GM23338 (cell line): ENCODE measurements at places on chromosomes 16 and 17. TPM values are rescaled to one million over a fixed set of nuclear protein-coding genes. Genes with fewer than 3 reads are reported as not detected.

Gene NECAB2
- total RNA-seq: 1.4 and 1.6 TPM in 2 replicates

Gene NETO2
- total RNA-seq: 10.6 and 16.6 TPM in 2 replicates

Gene TBC1D3H
- total RNA-seq: not detected in 2 replicates

Gene HEATR9
- total RNA-seq: not detected in 2 replicates

Gene PRCD
- total RNA-seq: 0.38 and 0.50 TPM in 2 replicates

Gene TEKT5
- 0.19 and 0.52 TPM in 2 replicates for total RNA-seq

Gene SLC25A10
- total RNA-seq: 37.1 and 47.4 TPM in 2 replicates

Gene TOX3
- 13.7 and 15.6 TPM in 2 replicates for total RNA-seq

Gene CEP295NL
- 0.62 and 0.69 TPM in 2 replicates for total RNA-seq

Gene NPW
- 1.9 and 4.5 TPM in 2 replicates for total RNA-seq

Gene EVPLL
- 0.12 and 0.42 TPM in 2 replicates for total RNA-seq

DNA sequence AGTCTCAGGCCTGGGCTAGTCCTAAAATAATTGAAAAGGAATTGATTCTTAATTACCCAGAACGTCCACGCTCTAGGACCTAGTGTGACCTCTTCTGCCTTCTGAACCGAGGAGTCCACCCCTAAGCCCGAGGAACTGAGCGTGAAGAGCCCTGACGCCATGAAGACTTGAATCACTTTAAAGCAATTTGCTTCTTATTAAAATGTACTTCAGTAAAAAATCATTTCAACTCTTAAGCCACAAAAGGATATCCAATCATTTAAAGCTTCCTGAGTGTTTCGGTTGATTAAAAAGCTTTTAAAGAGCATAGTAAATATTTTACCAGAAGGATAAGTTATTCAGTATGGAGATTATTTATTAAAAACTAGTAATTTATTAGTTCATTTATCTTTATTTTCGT is 11.6 kb downstream of the HSBP1 start:
- DNase-seq: no peak

- DNase-seq: peak; percentile 68
These were observed 441 bp downstream of the CMTM4 start for GRCh38 chr16:66695935-66696668.

GRCh38 chr16:35154627-35155026 is 1695.2 kb downstream of the TP53TG3F start:
- DNase-seq: no peak

GRCh38 chr17:32627239-32627996 is 140.6 kb downstream of the CDK5R1 start:
- DNase-seq: peak; percentile 98

DNA sequence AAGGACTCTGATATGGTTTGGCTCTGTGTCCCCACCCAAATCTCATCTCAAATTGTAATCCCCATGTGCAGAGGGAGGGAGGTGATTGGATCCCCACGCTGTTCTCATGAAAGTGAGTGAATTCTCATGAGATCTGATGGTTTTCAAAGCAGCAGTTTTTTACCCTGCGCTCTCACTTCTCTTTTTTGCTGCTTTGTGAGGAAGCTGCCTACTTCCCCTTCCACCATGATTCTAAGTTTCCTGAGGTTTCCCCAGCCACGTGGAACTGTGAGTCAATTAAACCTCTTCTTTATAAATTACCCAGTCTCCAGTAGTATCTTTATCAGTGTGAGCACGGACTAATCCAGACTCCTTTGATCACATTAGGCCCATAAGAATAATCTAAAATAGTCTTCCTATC is 719.7 kb upstream of the CDH8 start:
- no peak for DNase-seq

- no peak for DNase-seq
These were observed 90.3 kb downstream of the GOSR1 start for GRCh38 chr17:30567231-30568116.

- no peak for DNase-seq
These were observed 6.0 kb upstream of the RNF213 start for GRCh38 chr17:80254396-80255251.

GRCh38 chr17:50691550-50692447 is 15.9 kb downstream of the ANKRD40 start:
- no peak for DNase-seq

DNA sequence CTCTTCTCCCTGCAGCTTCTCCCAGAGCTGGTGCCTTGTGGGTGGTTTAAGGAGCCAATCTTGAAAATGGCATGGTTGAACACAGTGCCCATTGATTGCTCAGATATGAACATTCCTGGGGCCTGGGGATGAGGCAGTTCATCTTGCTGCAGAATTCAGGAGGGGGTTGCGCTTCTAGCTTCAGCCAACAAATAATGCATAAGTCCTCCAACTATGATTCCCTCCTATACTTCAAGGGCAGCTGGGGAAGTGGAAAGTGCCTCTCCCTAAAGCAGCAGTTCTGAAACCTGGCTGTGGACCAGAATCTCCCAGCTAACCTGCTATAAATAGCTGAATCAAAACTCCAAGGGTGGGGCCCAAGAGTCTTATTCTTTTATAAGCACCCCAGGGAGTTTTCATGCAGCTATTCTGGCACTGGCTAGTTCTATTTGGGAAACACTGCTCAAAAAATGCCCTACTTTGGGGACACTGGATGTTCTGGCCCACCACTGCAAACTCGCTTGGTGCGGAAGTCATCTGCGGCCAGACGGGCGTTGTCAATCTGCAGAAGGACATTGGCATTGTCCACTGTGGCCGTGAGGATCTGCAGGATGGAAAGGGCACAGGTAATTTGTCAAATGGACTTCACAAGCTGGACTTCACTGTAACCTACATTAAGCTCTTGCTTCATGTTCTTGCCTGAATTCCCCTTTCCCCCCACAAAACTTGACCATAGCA is 130.3 kb downstream of the CCDC144A start:
- DNase-seq: no peak

DNA sequence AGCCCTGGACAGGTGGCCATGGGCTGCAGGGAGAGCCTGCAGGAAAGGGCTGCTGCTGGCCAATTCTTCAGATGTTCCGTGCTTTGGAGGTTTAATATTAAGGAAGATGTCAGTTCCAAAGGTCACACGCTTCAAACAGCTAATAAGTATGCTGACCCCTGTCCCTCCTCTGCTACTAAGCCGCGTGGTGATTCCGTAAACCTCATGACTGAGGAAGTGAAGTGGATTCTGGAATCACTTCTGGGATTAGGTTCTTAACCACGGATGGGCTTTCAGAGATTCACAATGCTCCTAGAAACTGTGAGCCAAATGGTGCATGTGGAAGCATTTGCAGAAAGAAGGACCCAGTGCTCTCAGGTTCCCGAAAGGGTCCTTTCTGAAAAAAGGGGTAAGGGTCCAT is 28.5 kb upstream of the ERN1 start:
- no peak for DNase-seq

- DNase-seq: no peak
These were observed 33.8 kb upstream of the CRISPLD2 start for GRCh38 chr16:84785843-84786581.

DNA sequence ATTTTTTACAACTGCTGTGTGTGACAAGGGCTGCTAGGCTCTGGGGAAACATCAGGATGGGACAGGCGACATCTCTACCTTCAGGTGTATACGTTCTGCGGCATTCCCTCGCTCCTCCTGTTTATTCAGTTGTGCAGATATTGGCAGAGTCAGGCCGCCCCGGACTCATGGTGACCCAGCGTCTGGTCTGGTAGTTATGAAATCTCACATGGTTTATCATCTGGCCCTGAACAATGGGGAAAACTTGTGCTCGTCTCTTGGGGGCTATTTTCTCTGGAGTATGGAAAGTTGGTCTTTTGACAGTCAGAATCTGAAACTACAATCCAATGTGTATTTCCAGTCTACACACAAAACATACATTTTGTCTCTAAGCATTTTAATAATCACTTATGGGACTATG is 3.3 kb downstream of the MARCHF10 start:
- DNase-seq: no peak

DNA sequence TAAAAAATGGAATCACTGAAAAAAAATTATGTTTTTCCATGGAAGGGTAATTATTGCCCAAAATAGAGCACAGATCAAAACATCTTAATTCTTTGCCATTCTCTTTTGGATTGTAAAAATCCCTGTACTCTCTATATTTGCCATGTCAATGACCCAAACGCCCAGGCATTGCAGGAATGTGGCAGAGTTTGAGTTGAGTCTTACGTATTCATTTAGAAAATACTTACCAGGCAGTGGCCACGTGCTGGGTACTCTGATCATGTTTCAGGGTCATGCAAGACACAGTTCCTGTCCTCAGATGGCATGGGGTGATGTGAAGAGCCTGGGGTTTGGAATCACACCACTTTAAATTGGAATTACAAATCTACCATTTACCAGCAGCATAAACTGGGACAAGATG is 267.7 kb downstream of the ABCC12 start:
- peak; percentile 65 for DNase-seq

- no peak for DNase-seq
These were observed 24.0 kb downstream of the CYLD start for GRCh38 chr16:50765861-50766260.

GRCh38 chr17:67013891-67014290 is 30.5 kb upstream of the CACNG1 start:
- no peak for DNase-seq

GRCh38 chr17:81884968-81885367 is 6.4 kb downstream of the ALYREF start:
- DNase-seq: no peak

DNA sequence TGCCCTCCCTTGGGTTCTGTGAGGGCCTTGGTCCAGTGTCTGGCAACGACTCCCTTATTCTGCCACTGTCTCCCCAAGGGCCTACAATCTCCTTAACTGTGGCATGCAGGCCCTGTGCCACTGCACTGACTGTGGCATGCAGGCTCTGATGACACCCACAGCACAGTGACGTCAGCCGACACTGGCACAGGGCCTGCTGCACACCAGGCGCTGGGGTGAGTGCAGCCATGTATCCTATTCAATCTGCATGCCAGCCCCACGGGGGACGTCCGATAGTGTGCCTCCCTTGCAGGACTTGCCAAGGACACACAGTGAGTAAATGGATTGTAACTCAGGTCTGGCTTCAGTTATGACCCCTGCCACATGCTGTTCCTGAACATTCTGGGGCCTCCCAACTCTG is 39.8 kb upstream of the RASD1 start:
- DNase-seq: no peak

- DNase-seq: no peak
These were observed 138.9 kb downstream of the AATF start for GRCh38 chr17:37087683-37088082.

- DNase-seq: peak; percentile 60
These were observed 994 bp downstream of the PITPNA start for GRCh38 chr17:1561420-1562175.

DNA sequence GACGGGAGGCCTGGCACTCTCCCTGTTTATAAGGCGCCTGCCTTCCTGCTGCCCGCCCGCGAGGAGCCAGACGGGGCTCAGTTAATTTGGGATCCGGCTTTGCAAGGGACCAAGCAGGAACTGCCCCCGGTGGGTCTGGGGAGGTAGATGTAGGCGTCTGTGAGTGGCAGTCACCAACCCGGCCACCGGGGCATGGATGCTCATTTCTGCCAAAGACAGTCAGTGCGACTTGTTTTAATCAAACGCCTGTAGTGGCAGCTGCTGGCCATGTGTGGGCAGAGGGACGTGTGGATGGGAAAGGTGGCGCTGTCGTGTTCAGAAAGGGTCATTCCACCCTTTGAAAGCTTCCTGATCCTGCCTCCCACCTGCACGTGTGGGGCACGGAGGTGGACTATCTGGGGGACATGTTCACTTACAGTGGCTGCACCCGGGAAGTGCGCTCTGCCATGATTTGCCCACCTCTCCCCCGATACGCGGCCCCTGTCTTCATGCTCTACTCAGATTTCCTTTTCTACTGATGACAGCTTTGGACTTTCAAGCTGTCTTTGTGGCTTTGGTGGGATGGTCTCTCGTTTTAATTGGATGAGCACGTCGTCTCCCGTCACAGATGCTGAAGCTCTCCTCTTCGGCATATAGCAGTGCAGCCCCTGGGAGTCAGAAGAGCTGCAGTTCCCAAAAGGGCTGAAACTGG is 60.3 kb upstream of the CIBAR2 start:
- peak; percentile 78 for DNase-seq

DNA sequence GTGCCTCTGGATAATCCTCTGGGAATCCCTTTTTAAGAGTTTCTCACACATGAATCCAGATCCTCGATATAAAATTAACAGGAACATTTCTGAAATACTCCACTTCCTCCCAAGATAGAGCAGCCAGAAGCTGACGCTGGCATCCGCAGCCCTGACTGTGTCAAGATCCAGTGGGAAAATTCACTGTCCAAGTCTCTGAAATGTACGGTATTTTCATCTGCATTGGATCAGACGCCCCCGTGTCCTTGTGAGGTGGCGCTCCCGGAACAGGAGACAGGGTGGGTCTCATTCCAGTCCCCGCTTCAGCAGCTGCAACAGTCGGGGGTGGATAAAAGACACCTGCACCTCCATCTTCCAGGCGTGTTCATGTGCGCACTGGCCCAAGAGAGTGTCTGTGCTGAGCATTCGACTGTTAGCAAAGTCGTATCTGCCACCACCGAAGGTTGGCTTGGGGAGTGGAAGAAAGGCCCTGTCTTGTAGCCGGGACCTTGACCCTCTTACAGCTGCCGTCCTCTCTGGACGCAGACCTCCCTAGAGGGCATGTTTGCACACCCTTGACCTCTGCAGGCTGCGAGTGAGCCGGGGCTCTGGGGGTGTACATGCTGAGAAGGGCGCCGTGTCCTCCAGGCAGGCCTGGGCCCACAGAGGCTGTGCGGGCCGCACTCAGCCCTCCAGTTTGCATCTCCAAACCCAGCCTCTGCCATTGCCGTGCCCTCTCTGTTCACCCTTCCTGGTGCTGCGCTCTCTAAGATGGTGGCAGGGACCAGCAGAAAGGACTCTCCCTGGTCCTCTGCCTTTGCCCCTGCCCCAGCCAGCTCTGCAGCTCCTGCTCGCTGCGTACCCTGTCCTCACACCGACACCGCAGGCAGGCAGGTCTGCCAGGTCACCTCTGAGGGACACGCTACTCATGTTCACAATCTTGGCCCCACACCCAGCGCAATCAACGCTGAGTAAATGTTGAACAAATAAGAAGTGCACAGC is 72.0 kb upstream of the CHMP6 start:
- DNase-seq: no peak
